Caki2 (cell line): ENCODE measurements at places on chromosomes 5 and 9. TPM values are rescaled to one million over a fixed set of nuclear protein-coding genes. Genes with fewer than 3 reads are reported as not detected.
A peak's percentile ranks its signal among the peaks of the same experiment; 100 is the strongest.

The FOXD4L5 gene
- not detected in 2 replicates for total RNA-seq

DNA sequence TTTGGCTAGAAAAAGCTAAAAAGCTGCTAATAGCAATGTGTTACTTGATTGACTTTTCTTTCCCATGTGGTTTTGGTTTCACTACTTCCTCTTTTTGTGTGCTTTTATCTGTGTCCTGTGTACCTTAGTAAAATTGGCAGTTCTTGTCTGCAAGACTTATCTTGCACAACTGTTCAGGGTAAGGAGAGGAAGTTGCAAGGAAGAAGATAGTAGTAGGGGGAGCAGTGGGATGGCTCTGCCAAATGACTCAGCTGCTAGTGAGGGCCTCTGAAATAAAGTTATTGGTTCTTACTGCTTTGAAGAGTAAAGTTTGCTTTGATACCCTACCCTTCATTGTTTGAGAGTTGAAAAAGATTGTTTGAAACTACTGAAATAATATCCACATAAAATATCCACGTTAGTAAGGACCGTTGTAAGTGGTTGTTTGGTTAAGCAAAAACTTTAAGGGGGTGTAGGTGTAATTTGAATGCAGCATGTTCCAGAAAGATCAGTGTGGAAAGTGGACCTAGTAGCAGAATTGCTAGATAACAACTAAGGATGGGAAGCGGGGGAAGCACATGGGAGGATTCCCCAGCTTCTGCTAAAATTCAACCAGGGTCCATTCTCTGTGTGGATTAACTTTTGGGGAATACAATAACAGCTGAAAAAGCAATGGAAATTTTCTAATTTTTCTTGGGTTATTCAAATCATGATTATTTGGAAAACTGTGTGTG, 123.5 kb downstream of the SCAMP1 start:
- no peak for DNase-seq

GRCh38 chr9:105150991-105151685, 93.3 kb upstream of the SLC44A1 start:
- peak; percentile 90 for DNase-seq

- no peak for DNase-seq
Measured at GRCh38 chr9:127982912-127983311, 2.1 kb upstream of the EEIG1 start.

- DNase-seq: peak; percentile 43
Measured at GRCh38 chr9:120712539-120713031, 1.7 kb downstream of the MEGF9 start.

GRCh38 chr5:179339081-179339480, 6.2 kb downstream of the ADAMTS2 start:
- DNase-seq: no peak

The SPINK7 gene
- total RNA-seq: not detected in 2 replicates

The PCDHA11 gene
- 5.6 TPM in 1 of 2 replicates, not detected in the other for total RNA-seq

DNA sequence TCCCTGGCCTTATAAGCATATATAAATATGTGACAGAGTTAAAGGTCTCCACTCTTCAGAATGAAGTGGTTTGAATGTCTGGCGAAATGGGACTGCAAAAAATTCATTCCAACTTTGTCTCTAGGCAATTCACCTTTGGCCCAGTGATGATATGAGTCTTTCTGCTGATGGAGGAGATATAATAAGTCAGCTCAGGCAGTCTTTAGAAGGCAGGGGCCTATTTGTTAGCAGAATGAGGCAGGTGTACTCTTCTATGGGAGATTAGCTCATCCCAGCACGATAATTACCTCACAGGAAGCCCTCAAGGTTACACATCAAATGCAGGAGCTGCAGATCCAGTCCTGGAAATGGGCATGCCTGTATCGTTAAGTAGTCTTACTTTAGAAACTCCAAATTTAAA, 300.5 kb downstream of the NR2F1-AS1 start:
- no peak for DNase-seq

The SLC28A3 gene
- not detected in 2 replicates for total RNA-seq

DNA sequence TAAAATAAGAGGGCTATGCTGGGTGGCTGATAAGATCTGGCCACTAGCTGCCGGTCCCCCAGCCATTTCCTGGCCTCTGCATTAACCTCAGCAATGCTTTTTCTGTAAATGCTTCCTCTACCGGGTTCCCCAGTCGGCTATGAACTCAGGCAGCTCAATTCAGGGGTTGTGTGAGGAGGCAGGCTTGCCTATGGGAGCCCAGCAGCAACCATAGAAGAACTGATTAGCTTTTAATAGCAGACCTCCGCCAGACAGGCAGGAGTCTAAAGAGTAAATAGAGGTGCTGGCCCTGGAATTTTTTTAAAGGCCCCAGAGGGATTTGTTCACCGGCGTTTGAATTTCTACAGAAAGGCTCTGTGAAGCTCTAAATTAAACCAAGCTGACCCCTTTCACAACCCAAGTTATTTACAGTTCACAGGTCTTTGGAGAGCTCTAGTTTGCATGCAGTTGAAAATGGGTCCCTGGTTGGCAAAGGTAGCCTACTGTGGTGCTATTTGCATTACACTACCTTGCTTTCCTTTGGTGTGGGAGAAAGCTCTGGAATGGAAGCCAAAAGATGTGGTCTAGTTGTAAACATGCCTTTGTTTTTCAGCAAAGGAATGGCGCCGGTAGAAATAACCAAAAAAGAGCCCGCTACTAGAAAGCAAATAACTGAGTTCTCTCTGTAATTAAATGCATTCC, 289.7 kb upstream of the SEMA6A start:
- no peak for DNase-seq

DNA sequence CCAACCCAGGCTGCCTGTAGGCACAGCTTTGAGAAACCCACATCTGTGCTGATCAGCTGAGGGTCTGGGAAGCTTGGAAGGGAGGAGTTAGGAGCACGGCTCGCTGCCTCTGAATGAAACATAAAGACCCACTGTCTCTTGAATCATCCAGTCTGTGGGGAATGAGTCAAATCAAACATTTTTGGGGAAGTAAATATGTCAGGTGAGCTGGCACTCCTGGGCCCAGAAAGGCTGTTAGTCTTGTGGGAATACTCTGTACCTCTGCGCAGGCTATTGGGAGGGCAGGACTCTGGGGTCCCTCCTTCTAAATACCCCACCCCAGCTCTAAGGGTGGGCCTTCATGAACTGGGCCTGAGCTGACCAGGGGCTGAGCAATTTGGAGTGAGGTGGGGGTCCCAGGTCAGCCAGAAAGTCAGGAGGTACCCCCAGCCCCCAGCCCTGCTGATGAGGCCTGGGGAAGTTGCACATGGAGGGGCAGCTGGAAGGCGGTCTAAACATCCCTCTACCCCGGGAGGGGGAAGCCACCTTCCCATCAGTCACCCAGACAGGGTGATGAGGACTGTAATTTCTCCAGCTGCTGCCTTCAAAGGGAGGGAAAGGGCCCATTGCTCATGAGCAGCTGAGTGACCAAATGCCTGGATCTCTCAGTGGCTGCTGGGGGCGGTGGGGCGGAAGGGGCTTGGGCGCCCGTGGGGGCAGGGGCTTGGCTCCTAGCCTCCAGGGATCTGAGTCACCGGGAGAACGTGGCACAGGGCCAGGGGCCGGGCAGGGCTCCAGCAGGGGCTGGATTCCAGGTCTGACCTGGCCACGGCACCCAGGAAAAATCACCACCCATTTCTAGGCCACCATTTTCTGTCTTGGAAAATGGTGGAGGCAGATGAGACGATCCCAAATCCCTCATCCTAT, 10.8 kb downstream of the FIBCD1 start:
- DNase-seq: peak; percentile 88

The IL4 gene
- not detected in 2 replicates for total RNA-seq

DNA sequence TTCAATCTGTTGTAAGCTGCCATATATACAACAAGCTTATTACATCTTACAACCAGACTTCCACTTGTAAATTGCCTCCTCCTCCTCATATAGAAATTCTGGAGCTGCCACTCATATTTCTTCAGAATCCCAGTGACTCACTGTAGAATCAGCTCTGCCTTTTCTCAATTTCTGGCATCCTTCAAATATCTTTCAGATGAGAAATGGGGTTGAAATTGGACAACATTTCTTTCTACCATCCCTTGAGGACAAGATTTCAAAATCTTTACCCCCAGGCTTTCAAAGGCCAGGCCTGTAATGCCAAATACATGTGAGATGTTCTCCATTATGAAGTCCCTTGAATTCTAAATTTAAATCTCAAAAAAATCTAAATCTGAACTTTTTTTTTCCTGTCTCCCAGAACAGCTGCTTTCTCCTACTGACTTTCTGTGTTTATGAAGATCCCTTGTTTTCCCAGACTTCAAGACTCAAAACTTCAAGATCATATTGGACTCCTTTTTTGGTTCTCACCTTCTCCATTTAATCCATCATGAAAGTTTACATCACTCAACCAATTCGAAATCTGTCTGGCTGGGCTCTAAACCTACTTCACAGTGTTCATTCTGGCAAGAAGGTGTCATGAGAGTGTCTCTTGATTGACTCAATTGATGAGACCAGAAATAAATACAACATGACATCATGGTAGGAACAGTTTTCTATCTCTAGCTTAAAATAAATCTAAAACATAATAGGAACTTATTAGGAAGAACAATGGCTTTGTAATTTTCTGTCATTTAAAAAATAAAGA, 109.8 kb downstream of the HMHB1 start:
- no peak for DNase-seq

The ROR2 gene
- 8.3 and 8.4 TPM in 2 replicates for total RNA-seq

- no peak for DNase-seq
Measured at GRCh38 chr5:96297867-96298266, 135.2 kb downstream of the PCSK1 start.

DNA sequence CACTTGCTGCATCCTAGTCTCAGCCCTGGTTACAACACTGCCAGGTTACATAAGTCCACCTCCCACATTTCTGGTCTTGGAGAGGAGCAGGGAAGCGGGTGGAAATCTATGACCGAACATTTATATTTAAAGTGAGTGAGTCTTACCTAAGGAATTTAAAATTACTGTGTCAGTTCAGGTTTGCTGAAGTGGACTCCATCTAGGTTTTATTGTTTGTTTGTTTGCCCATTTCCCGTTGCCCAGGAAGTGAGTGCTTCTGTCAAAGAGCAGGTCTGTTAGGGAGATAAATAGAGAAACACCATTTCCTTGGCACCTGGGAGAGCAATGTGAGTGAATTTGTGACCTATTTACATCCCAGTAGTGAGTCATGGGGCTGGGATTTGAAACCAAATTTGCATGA, 179.5 kb downstream of the KIF4B start:
- no peak for DNase-seq

The TEX48 gene
- not detected in 2 replicates for total RNA-seq

DNA sequence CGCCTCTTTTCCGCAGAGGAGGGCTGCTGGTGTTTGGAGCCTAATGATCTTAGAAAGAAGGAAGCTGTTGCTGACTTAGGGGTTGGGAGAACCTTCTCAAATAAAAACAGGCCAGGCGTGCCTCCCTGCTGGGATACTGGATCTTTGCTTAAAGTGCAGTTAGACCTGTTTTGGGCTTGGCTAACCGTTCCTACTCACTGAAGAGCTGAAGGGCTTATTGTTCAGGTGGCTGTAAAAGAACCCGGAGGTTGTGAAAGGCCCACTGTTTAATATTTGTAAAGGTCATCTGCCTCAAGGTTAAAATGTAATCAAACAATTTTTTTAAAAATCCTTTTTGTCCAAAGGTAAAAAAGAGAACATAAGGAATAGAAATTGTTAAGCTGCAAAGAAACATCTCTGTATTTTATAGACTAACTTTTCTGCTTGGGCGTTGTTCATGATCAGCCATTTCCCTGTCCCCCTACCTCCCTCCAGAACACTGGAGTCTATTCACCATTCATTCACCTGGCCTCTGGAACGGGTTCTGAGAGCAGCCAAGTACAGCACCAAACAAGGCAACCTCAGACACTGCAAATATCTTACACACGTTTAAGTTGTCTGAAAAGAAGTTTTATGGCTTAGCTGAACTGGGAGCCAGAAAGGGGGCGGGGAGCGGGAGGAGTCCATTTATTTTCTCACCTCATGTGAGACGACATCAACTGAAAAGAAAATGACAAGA, 18.6 kb upstream of the MTMR12 start:
- no peak for DNase-seq

The SELENOP gene
- not detected in 2 replicates for total RNA-seq

DNA sequence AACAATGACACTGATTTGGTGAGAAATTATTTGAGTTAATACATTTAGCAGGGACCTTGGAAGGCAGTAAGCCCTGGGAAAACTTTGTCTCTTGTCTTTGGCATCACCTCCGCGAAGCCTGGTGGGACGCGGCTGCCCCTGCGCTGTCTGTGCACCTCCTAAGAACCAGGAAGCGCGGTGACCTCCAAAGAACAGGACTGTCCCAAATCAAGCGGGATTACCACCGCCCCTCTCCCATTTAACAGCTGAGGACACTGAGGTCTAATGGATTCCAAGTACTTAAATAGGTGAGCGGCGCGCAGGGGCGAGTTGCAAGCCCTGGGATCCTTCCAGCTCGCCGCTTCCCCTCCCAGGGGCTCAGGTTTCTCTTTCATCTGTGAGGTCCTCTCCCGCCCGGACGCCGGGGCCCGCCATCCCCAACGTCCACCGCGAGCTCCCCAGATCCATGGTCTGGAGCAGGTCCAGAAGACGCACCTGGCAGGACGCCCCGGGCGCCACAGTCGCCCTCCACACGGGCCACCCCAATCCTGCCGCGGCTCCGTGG, 432 bp downstream of the STARD4 start:
- no peak for DNase-seq

The CCDC69 gene
- not detected in 2 replicates for total RNA-seq

DNA sequence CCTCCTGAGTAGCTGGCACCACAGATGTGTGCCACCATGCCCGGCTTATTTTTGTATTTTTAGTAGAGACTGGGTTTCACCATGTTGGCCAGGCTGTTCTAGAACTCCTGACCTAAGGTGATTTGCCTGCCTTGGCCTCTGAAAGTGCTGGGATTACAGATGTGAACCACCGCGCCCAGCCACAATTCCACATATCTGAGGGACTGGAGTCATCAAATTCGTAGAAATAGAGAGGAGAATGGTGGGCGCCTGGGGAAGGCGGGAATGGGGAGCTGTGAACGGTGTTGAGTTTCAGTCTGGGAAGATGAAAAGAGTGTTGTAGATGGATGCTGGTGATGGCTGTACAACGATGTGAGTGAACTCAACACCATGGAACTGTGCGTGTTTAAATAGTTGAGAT, 1.9 kb upstream of the ABO start:
- no peak for DNase-seq

The TCERG1 gene
- total RNA-seq: 17.8 and 21.5 TPM in 2 replicates

GRCh38 chr9:112605963-112606699, 111.8 kb downstream of the INIP start:
- no peak for DNase-seq

DNA sequence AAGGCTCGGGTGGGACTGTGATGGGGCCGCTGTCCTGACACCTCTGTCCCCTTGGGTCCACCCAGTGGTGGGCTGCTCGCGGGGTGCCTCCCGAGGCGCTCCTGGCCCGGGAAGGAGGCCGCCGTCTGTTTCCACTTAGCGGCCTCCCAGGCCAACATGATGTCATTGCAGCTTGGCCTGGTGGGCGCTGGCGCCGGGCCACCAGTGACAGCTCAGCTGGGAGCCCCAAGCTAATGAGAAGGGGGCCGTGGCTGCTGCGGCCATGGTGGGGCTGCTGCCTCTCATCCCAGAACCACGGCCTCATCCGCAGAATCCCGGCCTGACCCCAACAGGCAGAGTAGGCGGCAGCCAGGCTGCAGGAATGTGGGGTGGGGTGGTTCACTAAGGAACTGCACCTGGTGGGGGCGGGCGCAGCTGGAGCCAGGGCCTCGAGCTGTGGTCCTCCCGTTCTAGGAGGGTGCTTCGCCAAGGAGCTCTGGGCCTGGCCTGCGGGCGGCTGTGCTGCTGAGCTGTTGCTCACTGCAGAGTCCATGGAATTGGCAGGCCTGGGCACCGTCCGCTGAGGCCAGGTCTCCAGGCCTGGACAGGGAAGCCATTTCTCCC, 123.5 kb upstream of the COL5A1 start:
- no peak for DNase-seq
